T-helper 1 cell (primary cell): ENCODE measurements at places on chromosomes 6 and 20.

DNA sequence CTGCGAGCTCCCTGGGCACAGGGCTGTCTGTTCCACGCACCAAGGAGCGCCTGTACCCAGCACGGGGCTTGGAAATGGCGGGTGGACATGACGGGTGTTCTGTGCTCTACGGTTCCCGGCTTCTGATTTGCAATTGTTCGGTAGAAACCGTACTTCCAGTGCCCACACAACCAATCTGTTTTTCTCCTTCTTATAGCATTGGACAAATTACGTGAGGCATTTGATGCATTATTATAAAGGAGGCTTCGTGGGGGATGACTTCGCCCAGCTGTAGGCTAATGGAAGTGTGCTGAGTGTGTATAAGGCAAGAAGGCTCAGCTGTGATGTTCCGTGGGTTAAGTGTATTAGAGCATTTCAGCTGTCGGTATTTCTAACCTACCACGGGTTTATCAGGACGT lies 9.8 kb upstream of the RPS21 start:
- DNase-seq, result no peak

DNA sequence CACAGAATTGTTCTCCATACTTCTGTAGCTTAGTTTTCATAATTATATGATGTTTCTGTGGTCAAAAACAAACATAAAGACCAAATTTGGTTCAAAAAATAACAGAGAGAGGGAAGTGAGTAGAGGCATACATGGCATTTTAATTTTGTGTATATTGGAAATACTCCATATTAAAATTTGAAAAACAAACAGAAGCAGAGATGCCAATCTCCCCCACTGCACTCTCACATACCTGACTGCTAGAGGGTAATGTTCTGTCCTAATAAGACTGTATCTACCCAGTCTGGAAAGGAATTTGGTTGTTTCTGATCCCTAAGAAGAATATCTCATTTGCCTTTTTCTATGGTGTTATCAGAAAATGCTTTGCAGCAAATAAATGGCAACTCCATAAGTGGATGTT lies 959.0 kb upstream of the FLRT3 start:
- DNase-seq, result no peak

- peak; percentile 79 for DNase-seq
Measured at GRCh38 chr20:62301773-62302340, 940 bp upstream of the ADRM1 start.

GRCh38 chr20:1801225-1801928 lies 93.8 kb upstream of the SIRPA start:
- DNase-seq, result no peak

- no peak for DNase-seq
Measured at GRCh38 chr6:134249239-134249758, 68.6 kb downstream of the SGK1 start.
